ENCODE measurements at places on chromosomes 11 and 22.

DNA sequence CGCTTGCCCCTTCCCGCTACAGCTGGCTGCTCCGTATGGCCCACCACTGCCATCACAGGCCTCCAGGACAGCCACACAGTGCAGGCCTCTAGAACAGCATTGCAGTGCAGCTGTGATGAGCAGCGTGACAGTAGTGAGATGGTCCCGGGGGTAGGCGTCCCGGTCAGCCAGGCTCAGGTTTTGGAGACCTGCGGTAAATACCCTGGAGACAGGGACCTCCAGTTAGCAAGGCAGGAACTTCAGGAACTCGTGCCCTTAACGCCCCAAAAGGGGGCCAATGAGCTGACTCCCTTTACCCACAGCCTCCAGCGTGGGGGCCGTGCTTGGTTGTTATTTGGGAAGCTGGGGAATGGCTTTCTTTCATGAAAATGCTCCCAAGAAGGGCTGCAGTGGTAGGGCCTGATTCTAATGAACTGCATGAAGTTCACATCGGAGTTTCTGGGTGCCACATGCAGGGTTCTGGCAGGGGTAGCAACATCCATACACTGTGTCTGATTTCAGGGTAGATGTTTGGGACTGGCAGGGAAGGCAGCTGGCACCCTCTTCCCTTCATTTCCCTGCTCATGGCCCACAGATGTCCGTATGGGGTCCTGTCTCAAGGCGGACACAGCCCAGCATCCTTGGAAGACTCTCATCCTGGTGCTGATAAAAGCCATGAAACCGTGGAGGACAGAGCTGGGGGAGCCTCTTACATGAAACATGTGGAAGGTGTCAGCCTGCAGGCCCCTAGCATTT lies 440.5 kb downstream of the TBC1D22A start:
- DNase-seq: no peak

GRCh38 chr11:109973486-109973885 lies 119.7 kb upstream of the ZC3H12C start:
- DNase-seq: no peak

DNA sequence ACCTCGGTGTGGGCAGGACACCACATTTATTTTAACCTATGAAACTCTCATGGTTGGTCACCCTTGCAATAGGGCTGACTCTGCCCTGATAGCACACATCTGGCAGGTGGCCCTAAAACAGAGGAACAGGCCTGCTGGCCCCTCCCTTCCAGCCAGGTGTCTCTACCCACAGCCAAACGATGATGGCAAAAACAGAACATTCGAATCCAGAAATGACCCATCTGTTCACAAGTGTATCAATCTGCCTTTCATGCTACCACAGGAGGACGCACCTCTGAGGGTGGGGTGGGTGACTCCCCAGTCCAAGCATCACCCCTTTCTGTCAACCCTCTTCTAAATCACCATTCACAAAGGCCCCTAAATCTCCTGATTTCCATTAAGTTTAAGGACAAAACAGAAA lies 118.1 kb downstream of the ETS1 start:
- no peak for DNase-seq

DNA sequence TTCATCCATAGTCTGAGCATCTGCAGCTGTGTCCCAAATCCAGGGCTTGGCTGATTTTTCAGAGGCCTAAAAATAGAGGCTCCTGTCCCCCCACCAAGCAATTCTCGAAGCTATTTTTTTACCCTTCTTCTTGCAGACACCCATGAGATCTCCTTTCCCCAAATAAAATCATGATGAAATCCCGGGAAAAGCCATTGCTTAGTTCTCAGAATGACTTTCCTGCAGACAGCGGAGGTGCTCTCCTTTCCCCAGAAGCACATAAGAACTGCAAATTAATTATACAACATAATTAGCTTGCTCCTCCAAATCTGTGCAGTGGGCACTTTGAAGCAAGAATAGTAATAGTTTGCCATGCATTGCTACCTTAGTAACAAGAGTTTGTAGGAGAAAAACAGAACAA lies 83.6 kb upstream of the ASPHD2 start:
- no peak for DNase-seq

GRCh38 chr22:48979482-48979881 lies 848.2 kb downstream of the BRD1 start:
- peak; percentile 45 for DNase-seq

GRCh38 chr11:112320668-112321067 lies 60.0 kb upstream of the PLET1 start:
- no peak for DNase-seq

DNA sequence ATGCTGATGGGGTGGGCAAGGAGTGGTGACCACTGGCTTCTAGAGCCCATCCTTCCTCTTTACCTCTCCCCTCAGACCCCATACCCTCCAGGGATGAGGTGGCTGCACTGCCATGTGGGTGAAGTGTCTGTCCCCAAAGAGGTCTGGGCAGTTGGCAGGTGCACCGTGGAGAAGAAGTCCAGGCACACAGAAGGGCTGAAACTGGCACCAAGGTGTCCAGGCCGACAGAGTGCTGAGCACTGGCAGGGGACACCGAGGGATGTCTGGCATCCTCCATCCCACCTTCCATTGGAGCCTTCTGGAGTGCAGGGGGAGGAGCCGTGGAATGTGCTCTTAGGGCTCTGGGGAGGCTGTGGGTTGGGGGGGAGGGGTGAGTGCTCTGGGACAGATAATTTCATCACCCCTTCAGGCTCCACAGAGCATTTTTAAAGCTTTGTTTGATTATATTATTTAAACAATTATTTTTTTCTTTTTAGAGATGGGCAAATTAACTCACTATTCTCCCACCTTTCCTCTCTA lies 37.9 kb downstream of the PKNOX2 start:
- DNase-seq: no peak

- DNase-seq: no peak
These were observed 5.8 kb downstream of the ARSA start for GRCh38 chr22:50621948-50622722.

DNA sequence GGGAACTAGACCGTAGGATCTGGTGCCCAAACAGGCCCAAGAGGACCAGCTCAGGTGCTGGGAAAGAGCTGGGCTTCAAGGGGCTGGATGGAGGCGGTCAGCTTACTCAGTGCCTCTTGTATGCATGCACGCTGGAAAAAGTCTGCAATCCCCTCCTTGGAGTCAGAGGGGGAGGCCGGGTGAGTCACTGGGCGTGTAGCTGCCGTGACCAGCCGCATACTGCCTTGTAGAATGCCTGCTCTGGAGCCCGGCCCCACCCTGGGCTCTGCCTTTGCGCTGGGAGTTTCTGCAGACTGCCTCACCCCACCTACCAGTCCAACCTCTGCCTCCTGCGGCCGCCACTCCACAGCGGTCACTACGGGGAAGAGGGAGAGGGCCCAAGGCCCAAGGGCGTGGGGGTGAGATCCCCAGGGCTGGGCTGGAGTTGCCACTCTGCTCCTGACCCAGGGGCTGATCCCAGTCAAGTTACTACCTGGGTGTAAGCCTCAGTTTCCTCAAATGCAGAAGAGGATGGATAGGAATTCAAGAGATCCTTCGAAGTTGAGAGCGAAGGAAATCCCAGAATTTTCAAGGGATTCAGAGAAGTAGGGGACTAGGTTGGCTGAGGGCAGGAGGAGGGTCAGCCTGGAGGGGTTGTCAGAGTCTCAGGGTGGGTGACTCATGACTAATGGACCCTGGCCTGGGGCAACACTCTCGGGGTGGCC lies 4.2 kb downstream of the MRGPRF start:
- DNase-seq: no peak

DNA sequence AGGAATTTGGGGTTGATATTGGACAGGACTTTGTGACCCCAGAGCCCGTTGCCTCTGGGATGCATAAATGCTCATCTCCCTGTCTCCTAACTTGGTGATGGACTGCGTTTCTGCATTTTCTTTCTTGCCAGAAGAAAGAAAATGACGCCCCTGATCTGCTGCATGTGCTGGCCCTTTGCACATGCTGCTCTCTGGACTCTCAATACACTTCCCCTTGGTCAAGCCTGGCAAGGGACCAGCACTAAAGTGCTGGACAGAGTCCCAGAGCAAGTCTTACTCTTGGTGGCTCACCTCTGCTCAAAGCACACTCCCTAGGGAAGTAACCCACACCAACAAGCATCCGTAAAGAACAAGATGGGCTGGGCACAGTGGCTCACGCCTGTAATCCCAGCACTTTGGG lies 40.7 kb downstream of the MYH9 start:
- no peak for DNase-seq

- DNase-seq: no peak
These were observed 36.1 kb downstream of the ARHGEF12 start for GRCh38 chr11:120372296-120372695.

DNA sequence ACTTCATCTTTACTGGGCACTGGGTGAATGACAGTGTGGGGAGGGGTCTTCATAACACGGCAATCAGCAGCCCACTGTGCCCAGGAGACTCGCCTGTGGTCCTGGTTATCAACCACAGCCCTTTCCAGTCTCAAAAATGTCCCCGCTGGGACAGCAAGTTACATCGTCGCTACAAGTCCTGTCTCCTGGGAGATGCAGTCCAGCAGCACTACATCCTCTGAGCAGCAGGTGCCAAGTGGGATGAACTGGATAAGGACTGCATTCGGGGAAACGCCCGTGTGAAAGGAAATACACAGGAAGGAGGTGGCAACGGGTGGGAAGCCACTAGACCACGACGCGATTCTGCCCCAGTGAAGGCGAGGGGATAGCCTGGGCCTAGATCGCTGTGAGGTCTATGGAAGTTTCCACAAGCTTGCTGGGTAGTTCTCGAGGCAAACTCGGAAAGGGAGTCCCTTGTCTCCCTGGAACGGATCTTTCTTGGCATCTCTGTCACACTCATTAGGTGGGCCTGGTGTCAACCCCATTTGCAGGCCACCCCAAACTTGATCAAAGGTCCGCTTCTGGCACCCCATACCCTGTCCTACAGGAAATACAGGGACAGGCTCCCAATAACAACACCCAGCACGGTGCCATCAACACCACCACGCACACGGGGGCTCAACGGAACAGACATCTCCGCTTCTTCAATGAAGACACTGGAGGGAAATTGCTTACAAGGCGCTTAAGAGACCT lies 4.4 kb downstream of the ASCL2 start:
- DNase-seq: no peak

GRCh38 chr11:8706673-8707432 lies 24.3 kb downstream of the RPL27A start:
- no peak for DNase-seq

DNA sequence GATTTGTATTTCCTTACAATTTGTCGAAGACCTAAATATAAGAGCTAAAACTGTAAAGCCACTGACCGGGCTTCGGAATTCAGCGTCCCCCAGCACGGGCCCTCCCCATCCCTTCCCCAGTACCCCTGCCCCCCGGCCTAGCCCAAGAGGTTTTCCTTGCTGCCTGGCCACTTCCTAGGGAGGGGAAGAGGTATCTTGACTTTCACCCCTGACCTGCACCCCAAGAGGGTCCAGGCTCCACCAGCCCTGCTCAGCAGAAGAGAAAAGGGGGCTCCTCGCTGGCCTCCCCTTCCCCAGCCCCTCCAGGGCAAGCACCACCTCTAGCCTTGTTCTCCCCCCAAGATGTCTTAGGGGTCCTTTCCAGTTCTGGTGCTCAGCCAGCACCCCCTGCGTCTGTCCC lies 26.1 kb upstream of the CARS1 start:
- no peak for DNase-seq

DNA sequence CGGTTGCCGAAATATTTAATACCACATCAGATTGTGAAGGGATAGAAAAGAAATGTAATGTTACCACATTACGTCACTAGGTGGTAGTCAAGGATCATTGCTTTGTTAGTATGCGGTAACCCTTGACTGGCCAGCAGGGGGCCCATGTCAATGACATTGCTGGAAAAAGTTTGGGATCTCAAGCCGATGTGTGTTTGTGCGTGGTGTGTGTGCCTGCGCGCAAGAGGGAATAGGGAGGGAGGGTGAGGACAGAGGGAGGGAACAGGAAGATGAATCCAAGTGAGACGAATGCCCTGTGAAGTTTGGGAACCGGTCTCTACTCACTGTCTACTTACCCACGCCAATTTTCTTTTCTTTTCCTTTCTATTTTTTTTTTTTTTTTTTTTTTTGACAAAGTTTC lies 10.7 kb upstream of the MRGPRX2 start:
- peak; percentile 80 for DNase-seq

- no peak for DNase-seq
These were observed 192.1 kb downstream of the LUZP2 start for GRCh38 chr11:24688981-24689380.

DNA sequence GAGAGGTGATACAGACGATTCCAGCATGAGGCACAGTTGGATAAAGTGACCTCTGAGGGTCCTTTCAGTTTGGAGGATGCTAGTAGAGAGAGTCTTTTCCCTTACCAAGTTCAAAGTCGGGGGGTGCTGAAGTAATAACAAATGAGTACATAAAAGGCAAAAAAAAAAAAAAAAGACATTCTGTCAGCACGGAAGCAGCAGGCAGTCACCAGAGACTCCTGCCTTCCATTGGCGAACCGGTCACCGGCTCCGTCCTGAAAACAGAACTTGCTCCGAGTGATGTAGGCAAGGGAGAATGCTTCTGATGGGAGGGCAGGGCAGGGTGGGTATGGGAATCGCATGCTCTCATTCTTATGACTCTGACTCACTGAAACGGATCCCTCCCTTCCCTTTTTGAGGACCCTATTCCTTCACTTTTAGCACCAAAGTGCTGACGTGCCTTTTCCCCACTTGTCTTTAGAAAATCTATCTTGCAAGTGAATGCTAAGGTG lies 65.9 kb downstream of the PRR5L start:
- peak; percentile 20 for DNase-seq

DNA sequence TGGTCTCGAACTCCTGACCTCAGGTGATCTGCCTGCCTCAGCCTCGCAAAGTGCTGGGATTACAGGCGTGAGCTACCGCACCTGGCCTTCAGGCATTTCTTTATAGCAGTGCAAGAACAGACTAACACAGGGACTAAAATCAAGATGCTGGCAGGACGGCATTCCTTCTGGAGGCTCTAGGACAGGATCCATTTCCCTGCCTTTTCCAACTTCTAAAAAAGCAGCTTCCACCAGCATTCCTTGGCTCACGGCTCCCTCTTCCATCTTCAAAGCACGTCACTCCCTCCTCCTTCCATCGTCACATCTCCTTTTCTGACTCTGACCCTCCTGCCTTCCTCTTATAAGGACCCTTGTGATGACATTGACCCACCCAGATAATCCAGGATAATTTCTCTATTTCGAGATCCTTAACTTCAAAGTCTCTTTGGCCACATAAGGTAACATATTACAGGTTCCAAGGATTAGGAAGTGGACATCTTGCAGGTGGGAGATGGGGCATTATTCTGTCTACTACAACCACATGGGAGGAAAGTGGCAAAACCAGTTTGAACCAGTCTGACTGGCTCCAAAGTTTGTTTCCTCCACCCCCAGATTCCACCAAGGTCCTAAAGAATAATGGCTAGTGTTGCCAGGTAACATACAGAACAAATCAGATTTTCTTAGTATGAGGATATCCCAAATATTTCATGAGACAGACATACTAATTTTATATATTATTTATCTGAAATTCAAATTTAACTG lies 172.5 kb downstream of the MN1 start:
- no peak for DNase-seq

DNA sequence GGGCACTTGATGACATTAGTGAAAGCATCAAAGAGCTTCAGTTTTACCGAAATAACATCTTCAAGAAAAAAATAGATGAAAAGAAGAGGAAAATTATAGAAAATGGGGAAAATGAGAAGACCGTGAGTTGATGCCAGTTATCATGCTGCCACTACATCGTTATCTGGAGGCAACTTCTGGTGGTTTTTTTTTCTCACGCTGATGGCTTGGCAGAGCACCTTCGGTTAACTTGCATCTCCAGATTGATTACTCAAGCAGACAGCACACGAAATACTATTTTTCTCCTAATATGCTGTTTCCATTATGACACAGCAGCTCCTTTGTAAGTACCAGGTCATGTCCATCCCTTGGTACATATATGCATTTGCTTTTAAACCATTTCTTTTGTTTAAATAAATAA lies 10.6 kb downstream of the REXO2 start:
- no peak for DNase-seq

- no peak for DNase-seq
These were observed 49.8 kb upstream of the PLET1 start for GRCh38 chr11:112310419-112310818.

Data from WTC11 (cell line).